ENCODE measurements at places on chromosomes 1 and 21.

- no peak for DNase-seq
These were observed 58.9 kb upstream of the RCOR3 start for GRCh38 chr1:211200311-211200710.

GRCh38 chr1:155105604-155106011 lies 22.1 kb upstream of the EFNA1 start:
- DNase-seq: no peak

DNA sequence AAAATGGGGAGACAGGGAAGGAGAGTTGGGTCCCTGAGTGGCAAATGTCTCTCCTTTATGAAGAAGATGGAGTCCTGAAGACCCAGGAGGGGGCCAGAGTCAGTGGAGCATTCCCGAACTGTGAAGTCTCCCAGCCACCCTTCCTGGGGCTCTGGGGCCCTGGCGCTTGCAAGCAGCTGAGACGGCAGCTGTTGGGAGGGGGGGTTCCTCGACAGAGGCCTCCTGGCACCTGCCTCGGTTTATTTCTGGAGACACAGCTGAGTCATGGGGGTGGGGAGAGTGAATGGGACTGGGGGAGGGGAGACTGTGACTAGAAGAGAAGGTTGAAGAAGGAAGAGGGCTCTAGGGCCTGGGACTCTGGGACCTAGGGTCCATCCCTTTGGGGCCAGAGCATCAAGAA lies 14.0 kb downstream of the NES start:
- DNase-seq: no peak

- DNase-seq: no peak
These were observed 18.8 kb downstream of the LAMB3 start for GRCh38 chr1:209633335-209633997.

- DNase-seq: no peak
These were observed 10.3 kb upstream of the SLC30A10 start for GRCh38 chr1:219938706-219939105.

DNA sequence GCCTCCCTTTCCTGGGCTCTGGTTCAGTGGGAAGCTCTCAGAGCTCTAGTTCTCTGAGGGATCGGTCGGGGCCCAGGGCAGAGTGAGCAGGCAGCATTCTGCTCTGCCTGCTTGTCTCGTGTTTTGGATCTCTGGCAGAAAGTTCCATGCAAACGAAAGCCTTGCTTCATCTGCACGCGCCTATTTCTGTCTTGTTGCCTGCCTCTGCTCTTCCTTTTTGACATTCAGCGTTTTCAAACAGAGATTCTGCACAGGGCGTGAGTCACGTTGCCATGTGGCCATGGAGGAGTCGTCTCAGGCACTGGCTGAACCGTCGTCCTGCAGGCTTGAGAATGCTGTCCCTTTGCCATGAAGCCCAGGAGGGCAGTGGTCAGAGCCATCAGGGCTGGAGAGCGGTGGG lies 20.3 kb downstream of the AJAP1 start:
- no peak for DNase-seq

Measured in inflammatory macrophage treated with lipopolysaccharide for 4 hours (primary cell).